ENCODE measurements at places on chromosomes 6 and 20. TPM values are rescaled to one million over a fixed set of nuclear protein-coding genes. Genes with fewer than 3 reads are reported as not detected.

The SMPDL3A gene
- total RNA-seq = 33.8 TPM

The CCM2L gene
- 6.2 TPM for total RNA-seq

The TTLL9 gene
- total RNA-seq = 0.23 TPM

The C6orf58 gene
- not detected for total RNA-seq

The BEND6 gene
- total RNA-seq = 0.92 TPM

The SLC9A8 gene
- total RNA-seq = 12.4 TPM

The SYNDIG1 gene
- total RNA-seq = 1.5 TPM

The KCNQ2 gene
- 9.0 TPM for total RNA-seq

- DNase-seq = no peak
- H3K4me3 ChIP-seq = no peak overlapping the region
- H3K27ac ChIP-seq = no peak overlapping the region
- H3K27me3 ChIP-seq = no peaks in the 10 kb centered on the region
- no peaks in the 10 kb centered on the region for H3K4me1 ChIP-seq
- H3K36me3 ChIP-seq = no peaks in the 10 kb centered on the region
These were observed 45.1 kb upstream of the B4GALT5 start for GRCh38 chr20:49758781-49759180.

GRCh38 chr6:14644381-14644780, 526.8 kb downstream of the CD83 start:
- H3K4me1 ChIP-seq = peaks cover under 1% of the 10 kb centered on the region
- no peaks in the 10 kb centered on the region for H3K36me3 ChIP-seq
- no peak overlapping the region for H3K27ac ChIP-seq

DNA sequence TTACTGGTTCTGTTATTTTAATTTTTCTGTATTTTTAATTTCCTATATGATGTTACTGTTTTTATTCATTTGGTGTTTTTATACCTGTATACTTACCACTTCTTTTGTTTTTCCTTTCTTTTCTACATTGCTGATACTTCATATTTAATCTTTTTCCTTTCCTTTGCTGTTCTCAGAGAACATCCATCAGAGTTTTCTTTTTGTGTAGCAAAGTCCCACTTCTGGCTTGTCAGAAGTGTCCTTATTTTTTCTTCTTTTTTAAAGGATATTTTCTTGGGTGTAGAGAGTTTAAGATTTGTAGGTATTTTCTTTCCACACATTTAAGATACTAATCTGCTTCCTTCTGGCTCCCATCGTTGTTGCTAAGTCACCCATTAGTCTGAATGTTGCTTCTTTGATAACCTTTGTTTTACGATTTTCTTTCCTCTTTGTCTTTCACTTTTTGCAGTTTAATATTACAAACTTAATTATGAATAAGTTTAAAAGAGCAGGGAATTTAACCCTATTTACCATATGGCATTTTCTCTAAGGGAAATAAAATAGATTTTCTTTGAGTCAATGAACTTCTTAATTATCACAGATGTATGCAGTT, 18.5 kb downstream of the CD2AP start:
- H3K27ac ChIP-seq = no peak overlapping the region
- H3K36me3 ChIP-seq = no peaks in the 10 kb centered on the region
- DNase-seq = no peak
- no peaks in the 10 kb centered on the region for H3K27me3 ChIP-seq
- no peaks in the 10 kb centered on the region for H3K4me1 ChIP-seq

GRCh38 chr20:36147690-36148089, 6.8 kb upstream of the EPB41L1 start:
- H3K4me3 ChIP-seq = no peak overlapping the region
- H3K27me3 ChIP-seq = no peaks in the 10 kb centered on the region
- no peaks in the 10 kb centered on the region for H3K36me3 ChIP-seq
- peaks cover 17% of the 10 kb centered on the region for H3K4me1 ChIP-seq
- no peak for DNase-seq

GRCh38 chr20:48015141-48015910, 230.0 kb upstream of the SULF2 start:
- H3K27ac ChIP-seq = no peak overlapping the region
- no peaks in the 10 kb centered on the region for H3K27me3 ChIP-seq
- H3K4me1 ChIP-seq = no peaks in the 10 kb centered on the region
- no peak overlapping the region for H3K4me3 ChIP-seq
- no peaks in the 10 kb centered on the region for H3K36me3 ChIP-seq

GRCh38 chr6:75752365-75752764, 3.3 kb downstream of the MYO6 start:
- no peaks in the 10 kb centered on the region for H3K36me3 ChIP-seq
- DNase-seq = no peak
- H3K4me1 ChIP-seq = peaks cover 12% of the 10 kb centered on the region
- H3K27me3 ChIP-seq = no peaks in the 10 kb centered on the region
- no peak overlapping the region for H3K4me3 ChIP-seq

GRCh38 chr20:63348828-63349515, 12.2 kb downstream of the CHRNA4 start:
- DNase-seq = no peak
- no peak overlapping the region for H3K27ac ChIP-seq
- no peaks in the 10 kb centered on the region for H3K4me1 ChIP-seq

GRCh38 chr20:53291548-53291947, 302.1 kb downstream of the ZNF217 start:
- H3K4me1 ChIP-seq = peaks cover 9% of the 10 kb centered on the region
- H3K36me3 ChIP-seq = no peaks in the 10 kb centered on the region
- no peaks in the 10 kb centered on the region for H3K27me3 ChIP-seq

DNA sequence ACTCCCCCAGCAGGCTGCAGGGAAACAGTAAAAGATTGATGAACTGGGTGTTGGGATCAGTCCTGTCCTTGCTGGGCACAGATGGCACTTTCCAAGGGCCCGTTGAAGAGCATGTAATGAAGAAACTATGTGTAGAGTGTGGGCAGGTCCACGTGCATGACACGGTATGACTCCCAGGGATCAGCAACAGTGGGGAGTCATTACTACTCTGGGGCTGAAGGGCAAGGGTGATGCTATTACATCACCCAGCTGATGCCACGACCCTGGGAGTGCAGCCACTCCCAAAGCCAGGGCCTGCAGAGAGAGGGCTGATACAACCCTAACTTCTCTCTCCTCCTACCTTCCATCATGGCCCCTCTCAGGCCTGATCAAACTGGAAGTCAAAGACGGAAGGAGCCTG, 20.1 kb downstream of the KCNK17 start:
- no peak overlapping the region for H3K27ac ChIP-seq
- H3K27me3 ChIP-seq = no peaks in the 10 kb centered on the region
- no peak for DNase-seq

GRCh38 chr6:170140129-170140528, 150.7 kb downstream of the DLL1 start:
- H3K4me1 ChIP-seq = no peaks in the 10 kb centered on the region
- H3K27ac ChIP-seq = no peak overlapping the region
- H3K27me3 ChIP-seq = no peaks in the 10 kb centered on the region

DNA sequence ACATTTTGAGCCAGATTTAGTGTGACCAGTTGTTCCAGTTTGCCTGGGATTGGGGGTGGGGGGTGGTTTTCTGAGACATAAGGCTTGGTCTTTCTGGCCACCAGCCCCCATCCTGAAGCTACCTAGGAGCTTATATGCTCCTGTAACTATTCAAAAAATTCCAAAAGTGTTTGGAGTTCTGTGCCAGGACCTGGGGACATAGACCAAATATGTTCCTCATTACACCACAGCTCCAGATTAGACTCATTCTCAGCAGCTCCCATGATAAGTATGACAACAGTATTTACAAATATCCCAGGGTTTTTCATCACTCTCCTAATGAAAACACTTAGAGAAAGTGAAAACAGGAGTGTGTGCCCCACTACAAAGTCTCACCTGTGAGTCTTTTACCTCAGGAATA, 37.8 kb upstream of the RNF144B start:
- no peak for DNase-seq
- no peak overlapping the region for H3K27ac ChIP-seq
- no peak overlapping the region for H3K4me3 ChIP-seq
- H3K27me3 ChIP-seq = no peaks in the 10 kb centered on the region
- H3K4me1 ChIP-seq = no peaks in the 10 kb centered on the region
- H3K36me3 ChIP-seq = no peaks in the 10 kb centered on the region

DNA sequence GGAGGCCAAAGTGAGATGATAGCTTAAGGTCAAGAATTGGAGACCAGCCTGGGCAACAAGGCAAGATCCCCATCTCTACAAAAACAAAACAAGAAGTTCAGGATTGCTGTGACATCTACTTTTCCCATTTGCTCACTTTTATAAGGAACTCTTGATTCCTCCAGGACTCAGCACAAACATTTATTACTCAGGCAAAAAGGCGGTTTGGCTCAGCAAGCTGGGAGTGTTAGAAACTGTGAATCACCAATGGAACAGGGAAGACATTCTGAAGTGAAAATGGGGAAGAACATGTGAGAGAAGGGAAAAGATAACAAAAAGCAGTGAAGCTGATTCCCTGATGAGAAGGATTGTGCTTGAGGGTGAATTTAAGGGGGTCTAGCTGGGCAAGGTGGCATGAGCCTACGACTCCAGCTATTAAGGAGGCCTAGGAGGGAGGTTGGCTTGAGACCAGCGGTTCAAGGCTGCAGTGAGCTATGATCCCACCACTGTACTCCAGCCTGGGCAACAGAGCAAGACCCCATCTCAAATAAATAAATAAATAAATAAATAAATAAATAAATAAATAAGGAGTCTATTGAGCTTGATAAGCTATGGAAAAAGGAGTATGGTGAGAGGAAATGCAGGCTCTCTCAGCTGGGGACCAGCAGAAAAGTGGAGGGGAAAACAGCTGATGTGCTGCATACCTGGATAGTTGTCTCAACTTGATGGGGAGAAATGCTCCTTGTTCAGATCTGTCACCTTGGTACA, 65.4 kb upstream of the HDDC2 start:
- no peak overlapping the region for H3K27ac ChIP-seq
- H3K4me1 ChIP-seq = peaks cover 4% of the 10 kb centered on the region
- no peak for DNase-seq
- peaks cover 10% of the 10 kb centered on the region for H3K27me3 ChIP-seq
- H3K36me3 ChIP-seq = no peaks in the 10 kb centered on the region
- H3K4me3 ChIP-seq = no peak overlapping the region

DNA sequence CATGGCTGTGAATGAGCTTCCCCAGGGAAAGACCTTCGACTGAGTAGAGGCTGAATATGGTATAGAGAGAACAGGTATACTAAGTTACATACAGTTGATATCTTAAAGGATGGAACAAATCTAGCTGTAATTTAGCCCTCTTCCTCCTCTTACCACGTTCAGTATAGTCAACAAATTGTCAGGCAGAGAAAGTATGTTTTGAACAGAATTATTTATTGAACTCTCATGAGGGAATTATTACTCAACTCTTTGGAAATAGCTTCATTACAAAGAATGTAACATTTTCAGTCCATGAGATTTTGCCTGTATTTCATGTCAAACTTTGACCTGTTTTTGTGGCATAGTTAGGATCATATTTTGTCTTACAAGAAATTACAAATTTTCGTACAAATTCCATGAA, 63.0 kb downstream of the SH3BGRL2 start:
- no peak overlapping the region for H3K4me3 ChIP-seq
- DNase-seq = no peak
- no peak overlapping the region for H3K27ac ChIP-seq
- no peaks in the 10 kb centered on the region for H3K4me1 ChIP-seq
- no peaks in the 10 kb centered on the region for H3K36me3 ChIP-seq
- H3K27me3 ChIP-seq = no peaks in the 10 kb centered on the region

GRCh38 chr6:165486183-165487137, 176.6 kb downstream of the PDE10A start:
- H3K27me3 ChIP-seq = no peaks in the 10 kb centered on the region
- no peak overlapping the region for H3K4me3 ChIP-seq
- H3K4me1 ChIP-seq = no peaks in the 10 kb centered on the region
- H3K36me3 ChIP-seq = no peaks in the 10 kb centered on the region
